ENCODE measurements at places on chromosomes 7 and 10. TPM values are rescaled to one million over a fixed set of nuclear protein-coding genes. Genes with fewer than 3 reads are reported as not detected.

- no peaks in the 10 kb centered on the region for H3K36me3 ChIP-seq
- H3K27ac ChIP-seq, result no peak overlapping the region
- no peak for DNase-seq
- H3K4me1 ChIP-seq, result no peaks in the 10 kb centered on the region
These were observed 8.3 kb upstream of the HYAL4 start for GRCh38 chr7:123836656-123837055.

GRCh38 chr7:24255139-24255538 is 28.9 kb upstream of the NPY start:
- no peaks in the 10 kb centered on the region for H3K4me1 ChIP-seq
- H3K36me3 ChIP-seq, result no peaks in the 10 kb centered on the region
- DNase-seq, result no peak
- H3K27me3 ChIP-seq, result no peaks in the 10 kb centered on the region
- H3K27ac ChIP-seq, result no peak overlapping the region

The PLAU gene
- 23.8 TPM for total RNA-seq

- H3K36me3 ChIP-seq, result no peaks in the 10 kb centered on the region
- no peak overlapping the region for H3K4me3 ChIP-seq
These were observed 6.7 kb upstream of the GSDME start for GRCh38 chr7:24764011-24764410.

- no peaks in the 10 kb centered on the region for H3K36me3 ChIP-seq
- peaks cover 10% of the 10 kb centered on the region for H3K4me1 ChIP-seq
These were observed 34.3 kb downstream of the ABLIM1 start for GRCh38 chr10:114623661-114624294.

The CASD1 gene
- total RNA-seq, result 18.8 TPM

The ASAH2B gene
- total RNA-seq, result 6.3 TPM

DNA sequence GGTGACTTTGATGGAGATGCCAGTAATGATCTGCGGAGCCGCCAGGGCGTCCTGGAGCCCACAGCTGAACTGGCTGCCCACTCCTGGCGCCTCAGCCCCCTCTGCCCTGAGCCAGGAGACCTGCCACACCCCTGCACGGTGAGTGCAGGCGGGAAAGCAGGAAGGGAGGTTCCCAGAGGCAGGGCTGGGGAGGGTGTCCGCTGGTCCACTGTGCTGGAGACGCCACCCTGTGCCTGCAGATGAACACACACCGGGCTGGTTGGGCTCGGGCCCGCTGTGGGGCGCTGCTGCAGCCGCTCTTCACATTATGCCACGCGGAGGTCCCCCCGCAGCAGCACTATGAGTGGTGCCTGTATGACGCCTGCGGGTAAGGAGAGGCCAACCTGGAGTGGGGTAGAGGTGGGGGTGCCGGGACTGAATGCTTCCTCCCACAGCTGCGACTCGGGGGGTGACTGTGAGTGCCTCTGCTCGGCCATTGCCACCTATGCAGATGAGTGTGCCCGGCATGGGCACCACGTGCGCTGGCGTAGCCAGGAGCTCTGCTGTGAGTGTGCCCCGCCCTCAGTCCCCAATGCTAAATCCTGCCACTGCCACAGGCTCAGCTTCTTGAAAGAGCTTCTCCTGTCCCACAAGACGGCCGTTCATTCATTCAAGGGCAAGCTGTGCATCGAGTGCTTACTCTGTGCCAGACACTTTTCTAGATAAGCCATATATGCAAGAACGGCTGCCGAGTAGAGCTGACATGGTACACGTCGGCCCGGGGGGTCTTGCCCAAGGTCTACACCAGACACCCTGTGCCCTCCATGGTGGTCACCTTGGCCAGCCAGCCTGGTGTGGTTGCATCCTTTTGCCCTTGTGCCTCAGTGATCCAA is 14.3 kb upstream of the ZNF467 start:
- no peaks in the 10 kb centered on the region for H3K36me3 ChIP-seq
- DNase-seq, result no peak
- H3K27me3 ChIP-seq, result peaks cover 37% of the 10 kb centered on the region
- peaks cover 3% of the 10 kb centered on the region for H3K4me1 ChIP-seq
- H3K4me3 ChIP-seq, result 0 out of 2 replicates have a peak overlapping the region, but pooled peaks have one; percentile 21

DNA sequence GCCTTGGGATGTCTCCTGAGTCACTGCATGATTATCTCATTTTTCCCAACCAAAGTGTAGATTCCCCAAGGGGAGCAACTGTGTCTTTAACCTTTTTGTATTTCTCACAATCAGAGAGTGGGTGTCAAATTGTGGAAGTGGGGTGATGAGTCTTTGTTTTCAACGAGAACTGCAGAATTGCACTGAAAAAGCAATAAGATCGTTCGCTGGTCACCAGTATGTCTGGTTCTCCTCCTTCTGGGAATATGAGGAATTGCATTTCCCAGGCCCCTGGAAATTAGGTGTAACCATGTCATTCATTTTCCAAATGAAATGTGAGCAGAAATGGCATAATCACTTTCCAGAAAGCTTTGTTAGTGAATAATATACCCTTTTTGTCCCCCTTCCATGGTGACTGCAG is 326.9 kb downstream of the GPAM start:
- H3K4me1 ChIP-seq, result peaks cover 2% of the 10 kb centered on the region
- H3K27me3 ChIP-seq, result no peaks in the 10 kb centered on the region
- no peak for DNase-seq
- no peak overlapping the region for H3K27ac ChIP-seq
- no peak overlapping the region for H3K4me3 ChIP-seq

The NEURL1 gene
- total RNA-seq, result 0.73 TPM

- no peak for DNase-seq
- peaks cover 60% of the 10 kb centered on the region for H3K36me3 ChIP-seq
- no peak overlapping the region for H3K27ac ChIP-seq
- no peaks in the 10 kb centered on the region for H3K4me1 ChIP-seq
- no peaks in the 10 kb centered on the region for H3K27me3 ChIP-seq
- no peak overlapping the region for H3K4me3 ChIP-seq
These were observed 9.4 kb downstream of the MDH2 start for GRCh38 chr7:76057103-76057812.

The ABCF2 gene
- 51.0 TPM for total RNA-seq

GRCh38 chr10:113782367-113782766 is 30.9 kb downstream of the PLEKHS1 start:
- H3K36me3 ChIP-seq, result no peaks in the 10 kb centered on the region
- peaks cover 3% of the 10 kb centered on the region for H3K4me1 ChIP-seq
- no peak for DNase-seq
- H3K27ac ChIP-seq, result no peak overlapping the region

The MBL2 gene
- total RNA-seq, result not detected

GRCh38 chr10:70760271-70760787 is 24.8 kb downstream of the TBATA start:
- H3K4me1 ChIP-seq, result no peaks in the 10 kb centered on the region
- no peak overlapping the region for H3K4me3 ChIP-seq
- H3K36me3 ChIP-seq, result no peaks in the 10 kb centered on the region
- no peaks in the 10 kb centered on the region for H3K27me3 ChIP-seq
- no peak overlapping the region for H3K27ac ChIP-seq
- no peak for DNase-seq

GRCh38 chr7:16554518-16555236 is 28.1 kb downstream of the LRRC72 start:
- no peaks in the 10 kb centered on the region for H3K36me3 ChIP-seq
- DNase-seq, result no peak
- no peak overlapping the region for H3K4me3 ChIP-seq
- H3K27me3 ChIP-seq, result no peaks in the 10 kb centered on the region
- H3K27ac ChIP-seq, result no peak overlapping the region

DNA sequence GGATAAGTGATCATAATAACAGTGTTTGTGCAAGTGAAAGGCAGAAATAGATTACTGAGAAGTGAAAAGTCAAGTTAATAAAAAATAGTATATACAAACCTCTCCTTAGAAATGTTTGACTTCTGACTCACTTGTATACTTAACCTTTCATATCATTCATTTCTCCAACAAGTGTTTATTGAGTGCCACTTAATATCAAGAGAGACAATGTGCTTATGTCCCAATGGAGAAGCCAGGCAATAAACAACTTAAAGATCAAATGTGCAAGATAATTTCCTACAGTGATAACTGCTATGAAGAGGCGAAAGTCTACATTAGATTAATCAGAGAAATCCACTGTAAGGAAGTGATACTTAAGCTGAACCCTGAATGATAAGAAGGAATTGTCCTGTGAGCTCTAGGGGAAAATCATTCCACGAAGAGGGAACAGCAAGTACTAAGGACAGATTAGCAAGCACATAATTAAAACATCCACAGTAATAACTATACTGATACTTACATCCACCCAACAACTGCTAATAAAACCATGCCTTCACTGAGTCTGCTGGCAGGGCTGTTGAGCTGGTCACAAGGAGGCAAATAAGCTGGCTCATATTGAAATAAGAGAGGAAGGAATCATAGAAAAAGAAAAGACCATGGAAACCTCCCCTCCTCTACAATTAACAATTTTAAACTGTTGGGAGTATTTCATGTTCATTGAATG is 203.5 kb downstream of the CTNNA3 start:
- no peaks in the 10 kb centered on the region for H3K36me3 ChIP-seq
- no peak overlapping the region for H3K27ac ChIP-seq
- H3K4me1 ChIP-seq, result no peaks in the 10 kb centered on the region
- no peak overlapping the region for H3K4me3 ChIP-seq

DNA sequence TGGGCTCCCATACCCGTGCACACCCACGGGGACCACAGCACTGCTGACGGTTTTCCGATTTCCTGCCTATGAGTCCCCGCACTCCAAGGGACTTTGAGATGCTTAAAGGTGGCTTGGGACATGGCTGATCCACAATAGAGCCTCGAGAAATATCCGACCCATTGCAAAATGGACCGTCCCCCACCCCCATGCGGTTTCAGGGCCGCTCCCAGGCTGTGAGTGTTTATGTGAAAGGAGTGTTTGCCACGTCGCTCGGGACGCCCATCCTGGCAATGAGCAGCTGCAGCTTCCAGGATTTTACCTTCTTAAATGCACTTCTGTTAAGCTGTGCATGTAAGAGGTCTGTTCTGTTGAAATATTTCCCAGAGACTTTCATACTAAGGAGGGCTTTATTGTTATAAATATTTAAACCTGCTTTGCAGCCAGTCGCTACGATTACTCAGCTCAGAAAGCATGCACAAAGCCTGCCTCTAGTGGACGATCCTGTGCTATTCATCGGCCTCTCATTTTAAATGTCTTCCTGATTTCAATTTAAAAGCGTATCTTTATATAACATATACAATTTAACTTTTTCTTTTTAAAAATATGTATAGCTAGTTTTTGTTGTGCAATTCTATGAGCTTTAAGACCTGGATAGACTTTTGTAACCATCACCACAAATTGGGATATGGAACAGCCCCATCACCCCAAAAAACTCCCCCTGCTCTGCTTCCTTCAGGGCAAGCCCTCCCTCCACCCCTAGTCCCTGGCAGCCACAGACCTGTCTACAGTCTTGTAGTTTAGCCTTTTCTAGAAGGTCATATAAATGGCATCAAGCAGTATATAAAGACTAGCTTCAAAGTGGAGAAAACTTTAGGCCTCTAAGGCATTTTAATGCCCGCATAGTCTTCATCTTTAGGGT is 418.3 kb downstream of the PAXIP1 start:
- H3K4me3 ChIP-seq, result no peak overlapping the region
- H3K27me3 ChIP-seq, result no peaks in the 10 kb centered on the region
- peak; percentile 52 for DNase-seq
- H3K36me3 ChIP-seq, result no peaks in the 10 kb centered on the region

- no peaks in the 10 kb centered on the region for H3K4me1 ChIP-seq
- H3K27me3 ChIP-seq, result no peaks in the 10 kb centered on the region
- no peaks in the 10 kb centered on the region for H3K36me3 ChIP-seq
- no peak overlapping the region for H3K4me3 ChIP-seq
- no peak for DNase-seq
These were observed 207.1 kb upstream of the ADCY1 start for GRCh38 chr7:45367026-45367425.

DNA sequence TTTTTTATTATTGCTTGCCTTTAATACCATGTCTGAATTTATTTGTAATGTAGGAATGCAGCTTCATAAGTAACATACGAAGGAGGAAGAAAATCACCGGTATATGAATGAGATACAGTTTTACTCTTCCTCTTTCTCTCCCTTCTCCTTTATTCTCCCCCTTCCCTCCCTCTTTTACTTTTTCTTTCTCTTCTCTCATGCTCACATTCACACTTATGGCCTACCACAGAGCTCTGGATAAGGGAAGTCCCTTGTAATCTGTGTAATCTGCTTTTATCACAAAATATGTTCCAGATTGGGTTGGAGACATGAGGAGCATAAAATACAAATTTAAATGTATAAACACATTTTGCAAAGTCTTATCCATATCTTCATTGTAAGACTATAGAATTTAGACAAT is 59.4 kb downstream of the MDFIC start:
- no peak for DNase-seq
- H3K27me3 ChIP-seq, result no peaks in the 10 kb centered on the region
- H3K36me3 ChIP-seq, result no peaks in the 10 kb centered on the region
- no peak overlapping the region for H3K27ac ChIP-seq
- no peak overlapping the region for H3K4me3 ChIP-seq

GRCh38 chr10:127576051-127576450 is 26.9 kb downstream of the NPS start:
- no peak for DNase-seq
- no peak overlapping the region for H3K4me3 ChIP-seq
- no peaks in the 10 kb centered on the region for H3K27me3 ChIP-seq
- H3K36me3 ChIP-seq, result no peaks in the 10 kb centered on the region

DNA sequence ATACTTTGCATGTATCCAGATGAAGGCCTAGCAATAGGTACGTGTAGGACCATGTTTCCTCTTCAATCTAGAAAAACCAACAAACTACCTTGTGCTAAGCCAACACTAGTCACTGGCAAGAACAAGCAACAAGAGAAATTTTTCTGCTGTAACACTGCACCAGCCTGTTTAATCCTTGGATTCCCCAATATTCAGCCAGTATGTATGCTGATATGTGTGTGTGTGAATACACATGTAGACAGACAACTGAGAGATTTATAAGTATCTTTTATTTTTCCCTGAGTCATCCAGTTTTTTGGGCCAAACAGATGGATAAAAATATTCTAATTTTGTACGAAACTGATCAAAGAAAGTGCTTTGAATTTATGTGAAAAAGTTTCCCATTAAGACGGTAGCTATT is 26.2 kb downstream of the GLI3 start:
- H3K4me1 ChIP-seq, result peaks cover 9% of the 10 kb centered on the region
- no peaks in the 10 kb centered on the region for H3K27me3 ChIP-seq
- no peaks in the 10 kb centered on the region for H3K36me3 ChIP-seq
- no peak overlapping the region for H3K27ac ChIP-seq

DNA sequence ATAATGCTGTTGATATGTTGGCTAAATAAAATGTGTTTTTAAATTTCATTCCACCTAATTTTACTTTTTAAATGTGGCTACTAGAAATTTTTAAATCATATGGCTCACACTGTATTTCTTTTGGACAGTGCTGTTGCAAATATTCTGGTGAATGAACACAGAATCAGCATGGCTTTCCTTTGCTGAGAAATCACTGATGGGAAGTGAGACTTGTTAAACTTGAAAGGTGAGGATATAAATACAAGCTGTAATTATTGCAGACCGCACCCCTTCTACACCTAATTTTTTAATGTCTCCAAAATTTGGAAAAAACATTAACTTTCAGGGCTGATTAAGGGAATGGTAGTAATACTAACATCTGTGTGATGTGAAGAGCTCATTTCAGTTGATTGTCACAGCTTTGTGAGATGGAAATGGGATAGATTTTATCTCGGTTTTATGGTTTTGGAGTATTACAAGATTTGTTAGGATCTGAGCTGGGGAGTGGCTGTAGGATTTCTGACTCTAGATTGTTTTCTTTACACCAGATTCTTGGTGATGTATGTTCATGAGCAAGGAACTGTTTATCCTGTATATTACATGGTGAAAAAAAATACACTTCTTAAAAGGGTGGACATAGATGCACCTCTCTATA is 1.3 kb downstream of the MIOS start:
- H3K4me1 ChIP-seq, result peaks cover 6% of the 10 kb centered on the region
- no peak for DNase-seq
- H3K36me3 ChIP-seq, result no peaks in the 10 kb centered on the region
- H3K27ac ChIP-seq, result no peak overlapping the region

The FOXI2 gene
- 1.0 TPM for total RNA-seq

- no peaks in the 10 kb centered on the region for H3K27me3 ChIP-seq
- H3K36me3 ChIP-seq, result no peaks in the 10 kb centered on the region
- no peaks in the 10 kb centered on the region for H3K4me1 ChIP-seq
- H3K27ac ChIP-seq, result no peak overlapping the region
- DNase-seq, result no peak
These were observed 172.4 kb downstream of the FZD1 start for GRCh38 chr7:91436655-91437054.
